ENCODE measurements at places on chromosomes 12 and 14.
A peak's percentile ranks its signal among the peaks of the same experiment; 100 is the strongest.

DNA sequence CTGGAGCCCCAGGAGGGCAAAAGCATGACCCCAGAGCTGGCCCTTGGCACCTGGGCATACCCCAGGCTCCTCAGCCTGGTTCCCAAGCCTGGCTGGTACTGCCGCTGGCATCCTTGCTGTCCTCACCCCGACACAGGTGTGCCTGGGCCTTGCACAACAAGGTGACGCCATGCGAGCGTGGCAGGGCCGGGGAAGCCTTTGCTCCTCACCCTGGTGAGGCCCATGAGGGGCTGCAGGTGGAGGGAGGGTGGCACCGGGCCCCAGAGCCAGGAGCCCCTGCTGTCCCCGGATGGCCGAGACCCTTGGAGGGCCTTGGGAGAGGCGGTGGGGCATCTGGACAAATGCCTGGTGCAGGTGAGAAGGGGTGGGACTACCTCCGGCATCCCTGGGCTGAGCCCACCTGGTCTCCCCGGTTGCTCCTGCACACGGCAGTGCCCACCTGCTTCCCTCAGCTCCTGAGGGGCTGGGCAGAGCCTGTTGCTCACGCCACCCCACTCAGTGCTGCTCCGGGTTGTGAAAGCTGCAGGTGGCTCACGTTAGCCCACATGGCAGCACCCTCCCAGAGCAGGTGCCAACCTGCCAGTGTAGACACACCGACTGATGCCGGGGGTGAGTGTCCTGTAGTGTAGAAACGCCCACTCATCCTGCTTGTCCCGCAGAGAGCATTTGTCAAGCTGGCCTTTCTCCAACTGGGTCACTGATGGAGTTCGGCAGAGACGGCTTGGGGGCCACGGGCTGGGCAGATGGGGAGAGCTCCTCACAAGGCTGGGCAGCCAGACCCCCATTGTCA lies 24.6 kb upstream of the KIF26A start:
- DNase-seq: peak; percentile 9

GRCh38 chr12:65323070-65323469 lies 44.6 kb downstream of the MSRB3 start:
- no peak for DNase-seq

GRCh38 chr12:116640281-116640680 lies 81.1 kb downstream of the MAP1LC3B2 start:
- DNase-seq: no peak

GRCh38 chr14:20035938-20036337 lies at the start of gene OR4K13:
OR4K13 (minus strand) TSS chr14:20036038; CDS start chr14:20034758, 1,280 bp downstream.
- DNase-seq: no peak

GRCh38 chr12:12099102-12099501 lies 28.4 kb downstream of the BCL2L14 start:
- no peak for DNase-seq

- DNase-seq: no peak
These were observed 63.1 kb upstream of the STK38L start for GRCh38 chr12:27180906-27181505.

DNA sequence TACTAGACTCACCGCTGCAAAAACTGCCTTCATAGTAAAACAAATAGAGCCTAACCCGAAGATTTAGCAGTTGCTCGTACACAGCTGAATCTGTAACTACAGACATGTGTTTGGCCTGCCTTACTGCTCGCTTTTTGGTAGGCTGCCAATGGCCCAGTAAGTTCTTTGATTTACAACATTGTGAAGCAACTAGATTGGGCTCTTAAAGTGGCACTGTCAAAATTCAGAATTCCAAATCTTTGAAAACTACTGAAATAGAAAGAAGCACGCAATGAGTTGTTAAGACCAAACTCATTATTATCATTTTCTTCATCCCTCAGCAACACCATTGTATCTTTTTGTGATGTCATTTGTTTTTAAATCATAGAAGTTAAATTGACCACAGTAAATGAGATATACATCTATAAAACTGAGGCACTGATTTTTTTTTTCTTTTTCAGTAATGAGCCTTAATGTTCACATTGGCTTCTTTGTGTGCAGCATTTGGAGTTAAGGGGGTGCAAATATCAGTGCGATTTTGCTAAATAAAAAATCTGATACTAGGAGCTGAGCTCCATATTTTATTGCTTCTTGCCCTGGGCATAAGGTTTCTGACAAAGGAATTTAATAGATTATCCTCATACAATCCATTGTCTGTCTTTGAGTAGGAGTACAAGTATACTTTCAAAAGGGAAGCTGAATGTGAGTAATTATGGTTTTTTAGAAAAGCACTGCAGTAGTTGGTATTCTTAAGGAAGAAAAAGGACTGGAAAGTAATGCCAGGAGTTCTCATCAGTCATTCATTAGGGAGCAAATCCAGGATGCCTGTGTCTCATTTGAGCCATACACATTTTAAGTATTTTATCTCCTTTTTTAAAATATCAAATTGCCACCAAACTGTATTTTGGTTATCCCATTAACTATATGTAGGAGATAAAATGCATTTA lies 138.5 kb downstream of the KICS2 start:
- no peak for DNase-seq

- DNase-seq: no peak
These were observed 38.7 kb upstream of the CRY1 start for GRCh38 chr12:107131832-107132616.

GRCh38 chr14:44396226-44396625 lies 110.9 kb downstream of the FSCB start:
- no peak for DNase-seq

- DNase-seq: peak; percentile 26
These were observed 41.6 kb downstream of the LRRC74A start for GRCh38 chr14:76867516-76868453.

DNA sequence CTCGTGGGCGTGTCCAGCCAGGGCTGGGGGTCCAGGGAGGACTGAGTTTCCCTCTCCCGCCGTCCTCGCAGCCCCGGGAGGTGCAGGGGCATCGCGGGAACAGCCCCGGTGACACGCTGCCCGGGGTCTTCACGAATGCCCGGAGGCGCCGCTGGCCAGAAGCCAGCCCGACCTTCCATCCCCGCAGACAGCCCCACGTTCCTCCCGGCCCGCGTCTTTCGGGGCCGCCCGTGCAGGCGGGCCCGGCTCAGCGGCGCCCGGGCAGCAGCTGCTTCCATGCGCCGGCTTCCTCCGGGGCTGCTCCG lies 827 bp upstream of the TEDC1 start:
- no peak for DNase-seq

DNA sequence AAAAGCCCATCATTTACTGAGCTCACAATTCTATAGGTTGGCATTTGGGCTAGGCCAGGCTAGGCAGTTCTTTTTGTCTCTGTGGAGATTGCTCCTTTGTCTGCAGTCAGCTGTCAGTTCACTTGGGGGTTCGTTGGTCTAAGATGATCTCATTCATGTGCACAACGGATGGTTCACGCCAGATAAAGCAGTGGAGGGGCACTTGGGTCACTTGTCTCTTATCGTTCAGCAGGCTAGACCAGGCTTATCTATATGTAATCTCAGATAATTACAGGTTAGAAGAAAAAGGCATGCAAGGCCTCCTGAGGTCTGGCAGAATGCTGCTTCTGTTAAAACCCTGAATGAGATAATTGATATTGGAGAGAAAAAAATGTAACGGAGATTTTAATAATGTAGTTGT lies 119.0 kb upstream of the ATP2B1 start:
- DNase-seq: no peak

DNA sequence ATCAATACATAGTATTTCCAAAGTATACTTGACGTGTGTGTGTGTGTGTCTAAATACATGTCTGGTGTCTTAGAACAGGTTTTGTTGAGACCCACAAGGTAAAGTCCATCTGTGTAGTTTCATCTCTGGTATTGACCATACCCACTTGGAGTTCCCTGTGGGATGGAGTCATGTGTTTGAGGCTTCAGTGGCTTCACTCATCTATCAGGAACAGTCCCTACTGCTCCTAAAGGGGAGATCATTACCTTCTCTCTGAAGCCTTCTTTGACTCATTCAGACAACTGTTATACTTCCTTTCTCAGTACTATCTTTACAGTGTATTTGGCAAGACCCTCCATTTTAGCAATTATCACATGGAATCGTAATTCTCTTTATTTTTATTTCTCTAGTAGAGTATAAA lies 14.2 kb downstream of the RAB21 start:
- DNase-seq: no peak

DNA sequence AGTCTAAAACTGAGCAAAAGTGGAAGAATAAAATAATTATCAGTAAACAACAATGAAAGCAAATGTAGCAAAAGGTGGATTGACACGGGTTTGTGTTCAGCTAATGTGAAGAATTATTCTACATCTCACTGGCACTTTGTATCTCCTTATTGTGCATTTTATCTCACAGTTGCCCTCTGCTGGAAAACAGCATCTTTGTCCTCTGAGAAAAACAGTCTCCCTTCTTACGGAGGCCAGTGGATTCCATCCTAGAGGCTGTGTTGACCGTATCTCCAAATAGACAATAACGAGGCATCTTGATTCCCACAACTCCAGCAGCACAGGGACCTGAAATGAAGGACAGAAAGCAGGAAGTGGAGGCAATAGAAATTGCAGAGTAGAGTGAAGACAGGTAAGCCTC lies 51.3 kb upstream of the PLBD1 start:
- DNase-seq: no peak

DNA sequence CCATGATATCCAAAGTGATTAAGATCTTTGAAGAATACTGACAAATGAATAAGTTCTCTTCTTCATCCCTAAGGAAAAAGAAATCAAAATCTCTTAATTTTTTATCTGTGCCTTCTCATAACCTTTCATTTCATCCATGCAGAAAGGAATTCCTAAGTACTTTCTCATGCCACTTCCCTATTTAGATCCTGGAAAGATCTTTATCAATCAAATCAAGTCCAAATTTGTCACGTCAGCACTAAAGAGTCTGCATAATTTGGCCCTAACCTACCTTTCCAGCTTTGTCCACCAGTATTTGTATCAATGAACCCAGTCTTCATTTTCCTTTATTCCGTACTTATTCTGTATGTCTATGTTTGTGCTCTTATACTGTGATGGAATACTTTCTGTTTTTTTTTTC lies 41.2 kb downstream of the VEZT start:
- no peak for DNase-seq

DNA sequence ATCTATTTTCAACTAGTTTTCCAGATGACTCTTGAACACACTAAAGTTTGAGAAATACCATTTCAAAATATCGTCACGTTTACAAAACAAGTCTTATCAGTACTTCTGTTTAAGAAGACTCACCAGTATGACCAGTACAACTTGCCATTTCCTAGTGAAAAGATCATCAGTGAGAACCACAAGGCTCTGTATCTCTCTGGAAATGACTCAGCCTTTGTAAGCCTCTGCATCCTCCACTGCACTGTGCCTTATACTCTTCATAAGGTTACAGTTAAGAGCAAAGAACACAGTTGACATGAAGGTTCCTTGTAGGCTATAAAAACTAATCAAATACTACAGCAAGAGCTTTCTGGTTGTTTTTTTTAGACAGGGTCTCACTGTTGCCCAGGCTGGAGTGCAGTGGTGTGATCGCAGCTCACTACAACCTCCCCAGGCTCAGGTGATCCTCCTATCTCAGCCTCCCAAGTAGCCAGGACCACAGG lies 5.7 kb upstream of the VTI1B start:
- no peak for DNase-seq

DNA sequence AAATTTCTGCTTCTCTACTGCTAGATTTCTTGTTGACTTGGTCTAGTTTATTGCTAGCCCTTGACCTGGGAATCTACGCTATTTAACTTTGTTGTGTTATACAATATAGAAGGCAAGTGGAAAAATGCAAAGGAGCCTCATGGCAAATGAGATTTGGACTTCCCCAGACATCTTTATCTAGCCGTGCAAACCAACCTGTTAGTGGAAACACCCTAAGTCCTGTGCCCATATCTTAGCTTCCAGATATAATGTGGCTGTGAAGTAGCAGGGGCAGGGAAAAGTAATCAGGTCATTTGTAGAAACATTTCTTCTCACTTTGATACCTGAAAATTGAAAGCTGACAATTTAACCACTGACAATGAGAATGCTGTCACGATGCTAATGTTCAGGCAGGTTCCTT lies 90.7 kb upstream of the ATP2B1 start:
- DNase-seq: no peak

DNA sequence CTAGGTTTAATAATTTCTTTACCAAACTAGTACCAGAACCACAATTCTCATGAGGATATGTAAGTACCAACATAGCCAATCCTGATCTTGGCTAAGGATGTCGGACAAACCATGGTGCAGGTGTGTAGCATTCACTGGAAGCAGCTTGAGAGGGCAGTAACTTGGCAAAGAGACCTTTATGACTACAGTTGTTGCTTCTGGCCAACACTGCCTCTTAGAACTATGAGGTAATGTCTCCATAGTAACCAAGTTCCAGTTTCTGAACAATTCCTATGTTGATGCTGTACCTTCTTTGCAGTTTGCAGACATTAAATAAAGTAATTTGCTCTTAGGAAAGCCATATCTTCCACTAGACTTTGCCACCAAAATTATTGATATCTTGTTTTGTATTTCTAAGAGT lies at the start of gene LMNTD1:
LMNTD1 (minus strand) TSS at position 186 of the 400 bp plus-strand sequence. CDS start 324 bp downstream, outside the sequence.
- no peak for DNase-seq

GRCh38 chr12:53067993-53068770 lies 11.0 kb downstream of the SPRYD3 start:
- DNase-seq: no peak

- DNase-seq: no peak
These were observed 881.9 kb downstream of the GALC start for GRCh38 chr14:87111126-87111525.

- no peak for DNase-seq
These were observed 305.7 kb upstream of the SSTR1 start for GRCh38 chr14:37901978-37902377.

GRCh38 chr12:1848745-1849144 lies 28.4 kb downstream of the LRTM2 start:
- no peak for DNase-seq

- no peak for DNase-seq
These were observed 28.8 kb upstream of the RPLP0 start for GRCh38 chr12:120229487-120230325.

GRCh38 chr14:53896726-53897125 lies 59.9 kb downstream of the BMP4 start:
- no peak for DNase-seq

DNA sequence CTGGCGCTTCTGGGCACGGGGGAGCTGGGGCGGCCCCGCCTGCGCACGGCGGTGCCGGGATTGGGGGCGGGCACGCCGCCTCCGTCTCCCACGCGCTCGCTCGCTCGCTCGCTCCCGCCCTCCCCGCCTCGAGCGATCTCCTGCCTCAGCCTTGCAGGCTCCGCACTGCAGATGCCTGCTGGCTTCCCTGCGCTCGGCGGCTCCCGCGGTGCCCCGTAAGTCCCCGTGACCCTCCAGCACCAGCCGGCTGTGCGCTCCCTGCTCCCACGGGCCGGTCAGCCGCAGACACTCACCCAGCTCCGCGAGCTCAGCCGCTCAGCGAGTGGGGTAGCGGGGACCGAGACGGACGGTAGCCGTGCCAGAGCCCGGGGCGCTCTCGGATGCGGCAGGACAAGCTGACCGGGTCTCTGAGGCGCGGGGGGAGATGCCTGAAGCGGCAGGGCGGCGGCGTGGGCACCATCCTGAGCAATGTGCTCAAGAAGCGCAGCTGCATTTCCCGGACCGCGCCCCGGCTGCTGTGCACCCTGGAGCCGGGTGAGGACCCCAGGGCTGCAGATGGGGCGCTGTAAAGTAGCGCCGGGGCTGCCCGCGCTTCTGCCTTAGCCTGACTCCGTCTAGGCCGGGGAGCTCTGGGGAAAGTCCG lies at the start of gene TBC1D30:
TBC1D30 (plus strand) TSS at position 148 of the 643 bp plus-strand sequence; CDS start at position 381, 233 bp downstream.
- peak; percentile 36 for DNase-seq
